ENCODE measurements at places on chromosomes 2 and 18. TPM values are rescaled to one million over a fixed set of nuclear protein-coding genes. Genes with fewer than 3 reads are reported as not detected.

MSTN gene
- total RNA-seq, result not detected

ALPI gene
- total RNA-seq, result not detected

LIPG gene
- total RNA-seq, result 0.45 TPM

- no peak overlapping the region for H3K4me3 ChIP-seq
- no peaks in the 10 kb centered on the region for H3K4me1 ChIP-seq
- no peak overlapping the region for H3K27ac ChIP-seq
- no peaks in the 10 kb centered on the region for H3K36me3 ChIP-seq
- no peak for DNase-seq
Measured at GRCh38 chr18:54503131-54503894, 87.7 kb upstream of the DYNAP start.
